CD4-positive, CD25-positive, alpha-beta regulatory T cell (primary cell): ENCODE measurements at places on chromosomes 12 and 14. TPM values are rescaled to one million over a fixed set of nuclear protein-coding genes. Genes with fewer than 3 reads are reported as not detected.
A peak's percentile ranks its signal among the peaks of the same experiment; 100 is the strongest.

Gene ELK3
- 84.7 TPM for total RNA-seq

- no peak overlapping the region for H3K4me3 ChIP-seq
- no peak overlapping the region for H3K27ac ChIP-seq
- no peaks in the 10 kb centered on the region for H3K4me1 ChIP-seq
Measured at GRCh38 chr12:18951218-18951617, 178.3 kb upstream of the PLEKHA5 start.

DNA sequence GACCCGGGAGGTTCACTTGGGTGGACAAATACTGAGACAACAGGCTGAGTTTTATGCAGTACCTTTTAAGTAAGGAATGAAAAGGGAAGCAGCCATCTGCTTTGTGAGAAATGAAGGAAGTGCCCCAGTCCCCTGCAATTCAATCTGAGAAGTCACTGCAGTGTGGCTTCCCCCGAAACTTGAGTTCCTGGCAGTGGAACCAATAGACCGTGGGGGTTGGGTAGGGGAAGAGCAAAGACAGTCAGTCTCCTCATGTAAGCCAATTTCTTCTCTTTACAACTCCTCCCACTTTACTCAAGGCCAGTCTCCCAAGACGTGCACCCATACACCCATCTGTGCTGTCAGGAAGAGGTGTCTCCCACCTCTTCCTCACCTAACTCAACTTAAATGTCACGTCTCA, 206.5 kb downstream of the BCAT1 start:
- no peak overlapping the region for H3K27ac ChIP-seq
- H3K4me3 ChIP-seq, result no peak overlapping the region
- DNase-seq, result no peak
- no peaks in the 10 kb centered on the region for H3K4me1 ChIP-seq

DNA sequence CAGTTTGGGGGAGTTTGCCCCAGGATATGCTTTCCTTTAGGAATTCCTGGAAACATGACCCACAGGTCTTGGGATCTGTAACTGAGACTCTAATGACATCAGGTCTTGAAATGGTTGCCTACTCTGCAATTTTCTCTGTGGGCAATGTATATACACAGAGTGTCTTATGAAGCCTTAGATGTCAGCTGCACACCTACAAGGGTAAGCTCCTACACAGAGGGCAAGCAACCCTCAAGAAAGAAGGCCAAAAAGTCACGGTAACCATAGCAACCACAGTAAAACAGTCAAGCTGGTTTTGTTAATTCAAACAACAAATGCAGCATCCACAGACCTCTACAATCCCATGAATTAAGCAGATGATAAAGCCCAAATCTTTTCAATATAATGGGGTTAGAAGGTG, 293.0 kb downstream of the SSPN start:
- no peaks in the 10 kb centered on the region for H3K4me1 ChIP-seq
- peak; percentile 2 for DNase-seq
- H3K27ac ChIP-seq, result no peak overlapping the region

- peak overlapping the region; percentile 94 for H3K4me3 ChIP-seq
- peak overlapping the region; percentile 95 for H3K27ac ChIP-seq
- no peaks in the 10 kb centered on the region for H3K27me3 ChIP-seq
Measured at GRCh38 chr14:92653162-92653651, 95.2 kb downstream of the LGMN start.

DNA sequence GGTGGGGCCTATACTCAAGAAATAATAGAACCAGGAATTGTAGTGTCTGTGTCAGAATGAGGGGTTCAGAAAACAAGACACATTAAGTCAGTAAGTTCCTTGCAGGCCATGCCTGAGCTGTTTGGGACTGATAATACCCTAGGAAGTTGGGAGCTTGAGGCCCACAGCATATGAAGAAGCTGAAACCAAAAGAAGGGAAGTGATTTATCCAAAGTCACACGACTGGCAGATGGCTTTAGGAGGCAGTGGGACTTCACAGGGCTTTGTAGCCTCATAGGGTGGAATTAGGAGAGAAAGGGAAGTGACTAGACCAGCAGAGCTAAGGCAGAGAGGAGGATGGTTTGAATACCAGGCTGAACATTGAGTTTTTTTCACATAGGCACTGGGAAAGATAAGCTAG, 56.6 kb upstream of the SRSF5 start:
- H3K4me1 ChIP-seq, result peaks cover 15% of the 10 kb centered on the region
- no peak overlapping the region for H3K27ac ChIP-seq
- no peak for DNase-seq
- H3K27me3 ChIP-seq, result no peaks in the 10 kb centered on the region
- no peak overlapping the region for H3K4me3 ChIP-seq

- no peaks in the 10 kb centered on the region for H3K27me3 ChIP-seq
- H3K27ac ChIP-seq, result no peak overlapping the region
- H3K36me3 ChIP-seq, result no peaks in the 10 kb centered on the region
- peaks cover 45% of the 10 kb centered on the region for H3K4me1 ChIP-seq
- DNase-seq, result no peak
- peak overlapping the region; percentile 5 for H3K4me3 ChIP-seq
Measured at GRCh38 chr14:55583942-55584468, 4.0 kb downstream of the KTN1 start.
